ENCODE measurements at places on chromosomes 3 and 15. TPM values are rescaled to one million over a fixed set of nuclear protein-coding genes. Genes with fewer than 3 reads are reported as not detected.

- H3K27me3 ChIP-seq: no peaks in the 10 kb centered on the region
- H3K4me3 ChIP-seq: no peak overlapping the region
- no peak overlapping the region for H3K27ac ChIP-seq
These were observed 870.2 kb downstream of the SI start for GRCh38 chr3:164208048-164208447.

DNA sequence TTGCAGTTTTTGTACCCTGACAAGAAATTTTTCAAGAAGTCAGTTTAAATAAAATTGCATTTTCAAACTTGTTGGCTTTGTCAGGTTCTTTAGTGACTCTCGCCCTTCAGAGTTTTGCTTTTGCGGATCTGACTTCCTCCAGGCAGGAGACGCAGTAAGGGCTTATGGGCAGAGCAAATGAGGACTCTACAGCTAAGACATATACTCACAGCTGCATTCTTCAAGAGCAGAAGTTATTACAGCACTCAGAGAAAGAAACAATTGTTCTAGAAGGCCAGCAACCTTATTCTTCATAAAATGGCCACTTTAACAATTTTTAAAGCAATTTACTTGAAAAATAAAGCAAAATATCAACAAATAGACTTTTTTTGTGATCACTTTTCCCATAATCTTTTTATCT is 438.8 kb upstream of the THRB start:
- no peak for DNase-seq
- no peaks in the 10 kb centered on the region for H3K4me1 ChIP-seq
- no peak overlapping the region for H3K27ac ChIP-seq
- no peaks in the 10 kb centered on the region for H3K36me3 ChIP-seq
- H3K4me3 ChIP-seq: no peak overlapping the region

DNA sequence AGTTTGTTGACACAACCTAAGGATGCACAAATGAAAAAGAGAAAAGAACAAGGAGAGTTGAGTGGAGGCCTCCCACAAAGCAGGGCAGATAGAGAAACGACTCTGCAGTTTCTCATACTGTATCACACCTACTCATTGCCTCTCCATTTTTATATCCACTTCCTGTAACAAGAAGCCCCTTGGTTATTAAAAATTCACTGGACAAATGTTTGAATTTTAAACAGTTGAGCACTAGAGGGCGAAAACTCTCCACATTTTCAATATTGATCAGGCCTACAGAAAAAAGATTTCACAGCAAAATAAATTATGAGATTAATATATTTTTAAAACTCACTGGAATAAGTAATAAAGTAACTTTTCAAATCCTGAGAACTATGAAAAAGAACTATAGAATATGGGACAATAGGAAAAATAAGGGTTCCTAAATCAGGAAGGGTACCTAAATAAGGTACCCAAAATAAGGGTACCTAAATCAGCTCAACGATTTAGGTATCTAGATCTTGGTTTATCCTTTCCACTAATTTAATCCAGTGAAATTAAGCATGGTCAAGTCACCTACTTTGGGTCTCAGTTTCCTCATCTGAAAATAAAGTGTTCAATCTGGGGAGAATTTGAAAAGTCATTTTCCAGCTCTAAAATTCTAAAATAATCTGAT is 47.0 kb upstream of the PPIB start:
- H3K27me3 ChIP-seq: no peaks in the 10 kb centered on the region
- no peak overlapping the region for H3K27ac ChIP-seq

DNA sequence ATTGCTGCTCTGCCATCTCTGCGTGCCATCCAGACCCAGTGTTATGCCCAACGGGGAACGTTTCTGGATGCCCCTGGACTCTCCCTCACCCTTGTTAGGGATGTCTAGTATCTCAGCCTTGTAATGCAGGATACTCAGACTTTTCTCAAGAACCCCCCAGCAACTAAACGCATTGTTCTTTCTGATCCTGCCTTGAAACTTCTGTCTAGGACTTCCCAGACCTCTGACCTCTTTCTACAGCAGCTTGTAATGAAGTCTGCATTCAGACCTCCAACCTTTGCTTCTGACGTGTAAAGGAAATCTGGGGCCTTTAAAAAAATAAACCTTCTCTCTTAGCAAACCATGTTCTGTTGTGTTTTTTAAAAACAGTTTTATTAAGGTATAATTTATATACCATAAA is 139.5 kb downstream of the KCNAB1 start:
- no peak for DNase-seq
- no peak overlapping the region for H3K4me3 ChIP-seq
- no peaks in the 10 kb centered on the region for H3K4me1 ChIP-seq
- H3K27me3 ChIP-seq: peaks cover 9% of the 10 kb centered on the region
- H3K27ac ChIP-seq: no peak overlapping the region

- no peaks in the 10 kb centered on the region for H3K27me3 ChIP-seq
- H3K4me1 ChIP-seq: peaks cover 38% of the 10 kb centered on the region
- H3K36me3 ChIP-seq: peaks cover 46% of the 10 kb centered on the region
These were observed 206.0 kb downstream of the KLHL25 start for GRCh38 chr15:85588677-85589076.

GRCh38 chr3:151356794-151357462 is 27.6 kb upstream of the P2RY13 start:
- no peak overlapping the region for H3K27ac ChIP-seq
- DNase-seq: no peak
- peaks cover 4% of the 10 kb centered on the region for H3K4me1 ChIP-seq
- no peaks in the 10 kb centered on the region for H3K36me3 ChIP-seq
- no peak overlapping the region for H3K4me3 ChIP-seq
- H3K27me3 ChIP-seq: no peaks in the 10 kb centered on the region

GRCh38 chr15:83278191-83278590 is 6.3 kb downstream of the BNC1 start:
- no peaks in the 10 kb centered on the region for H3K4me1 ChIP-seq
- H3K27me3 ChIP-seq: peaks cover 41% of the 10 kb centered on the region
- DNase-seq: no peak
- H3K4me3 ChIP-seq: no peak overlapping the region

DNA sequence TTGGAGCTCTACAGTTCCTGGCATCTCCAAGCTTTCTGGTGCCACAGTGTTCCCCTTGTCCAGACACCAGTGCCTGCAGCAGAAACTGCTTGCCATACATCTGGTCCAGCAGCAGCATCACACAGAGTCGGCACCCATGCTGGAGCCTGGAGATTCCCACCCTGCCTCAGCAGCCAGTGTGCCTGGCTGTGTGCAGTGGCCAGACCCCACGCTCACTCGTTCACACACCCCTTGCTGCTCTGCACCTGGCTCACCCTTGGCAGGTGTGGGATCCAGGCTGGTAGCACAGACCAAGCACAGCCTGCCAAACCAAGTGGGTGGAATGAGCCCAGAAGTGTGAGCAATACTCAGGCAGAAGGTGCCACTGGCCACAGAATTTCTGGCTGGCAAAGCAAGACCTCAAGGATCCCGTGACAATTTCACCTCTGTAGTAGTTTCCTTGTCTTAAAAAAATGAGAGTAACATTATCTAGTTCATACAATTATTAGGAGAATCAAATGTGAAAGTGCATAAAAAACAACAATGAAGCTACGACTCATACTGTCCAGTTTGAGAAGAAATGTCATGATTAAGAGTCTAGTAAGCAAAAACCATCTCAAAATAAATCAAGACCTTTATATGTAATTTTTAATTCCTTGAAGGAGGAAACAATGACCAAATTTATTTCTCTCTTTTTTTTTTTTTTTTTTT is 22.9 kb upstream of the ZBED2 start:
- no peak overlapping the region for H3K4me3 ChIP-seq
- no peak for DNase-seq

The TUSC7 gene
- total RNA-seq: not detected

The BFSP2 gene
- 0.55 TPM for total RNA-seq

The PSTPIP1 gene
- 187 TPM for total RNA-seq

The GABPB1 gene
- 38.1 TPM for total RNA-seq

The C15orf62 gene
- total RNA-seq: 1.2 TPM

The NUP210 gene
- 153 TPM for total RNA-seq

The SNRPN gene
- 58.3 TPM for total RNA-seq

The FMN1 gene
- 0.15 TPM for total RNA-seq

The SLC28A2 gene
- total RNA-seq: not detected

The ECE2 gene
- not detected for total RNA-seq
